Mucosa of gallbladder (tissue), 1 donor: ENCODE measurements at places on chromosomes 16 and 17. TPM values are rescaled to one million over a fixed set of nuclear protein-coding genes. Genes with fewer than 3 reads are reported as not detected.

Gene PRDM7
- total RNA-seq: not detected

Gene C17orf100
- 3.3 TPM for total RNA-seq

Gene TAT
- total RNA-seq: 2.5 TPM

Gene VAT1L
- total RNA-seq: 12.2 TPM

Gene GPRC5C
- 148 TPM for total RNA-seq

Gene ORC6
- 2.2 TPM for total RNA-seq

Gene NGFR
- 10.3 TPM for total RNA-seq

- DNase-seq: no peak
Measured at GRCh38 chr17:78747488-78747887, 34.6 kb downstream of the CYTH1 start.

- DNase-seq: no peak
Measured at GRCh38 chr16:78024159-78024558, 1.8 kb downstream of the CLEC3A start.

DNA sequence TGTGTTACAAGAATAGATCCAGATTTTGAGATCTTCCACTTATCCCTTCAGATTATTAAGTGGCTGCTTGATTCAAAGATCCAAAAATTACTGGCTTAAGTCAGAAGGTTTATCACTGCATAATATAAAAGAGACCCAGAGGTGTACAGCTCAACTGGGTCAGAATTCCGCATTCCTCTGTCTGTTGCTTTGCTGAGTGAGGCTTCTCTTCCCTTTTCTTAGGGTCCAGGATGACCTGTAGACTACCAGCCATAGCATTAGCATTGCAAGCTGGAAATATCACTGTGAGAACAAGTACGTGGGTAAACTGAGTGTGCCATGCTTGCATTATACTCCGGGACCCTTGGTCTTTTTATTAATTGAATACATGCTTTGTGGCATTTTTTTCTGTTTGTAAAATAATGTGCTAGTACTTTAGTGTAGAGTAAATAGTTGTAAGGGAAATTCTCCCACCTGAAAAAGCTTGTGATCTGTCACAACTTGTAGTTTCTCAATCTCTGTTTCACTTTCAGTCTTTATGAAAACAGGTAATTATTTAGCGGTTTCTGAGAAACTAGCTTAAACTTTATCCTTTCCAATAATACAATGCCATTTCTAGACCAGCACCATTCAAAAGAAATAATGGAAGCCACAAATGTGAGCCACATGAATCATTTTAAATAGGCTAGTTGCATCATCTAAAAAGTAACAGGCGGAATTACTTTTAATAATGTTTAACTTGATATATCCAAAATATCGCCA lies 61.6 kb downstream of the TNRC6C start:
- DNase-seq: no peak

DNA sequence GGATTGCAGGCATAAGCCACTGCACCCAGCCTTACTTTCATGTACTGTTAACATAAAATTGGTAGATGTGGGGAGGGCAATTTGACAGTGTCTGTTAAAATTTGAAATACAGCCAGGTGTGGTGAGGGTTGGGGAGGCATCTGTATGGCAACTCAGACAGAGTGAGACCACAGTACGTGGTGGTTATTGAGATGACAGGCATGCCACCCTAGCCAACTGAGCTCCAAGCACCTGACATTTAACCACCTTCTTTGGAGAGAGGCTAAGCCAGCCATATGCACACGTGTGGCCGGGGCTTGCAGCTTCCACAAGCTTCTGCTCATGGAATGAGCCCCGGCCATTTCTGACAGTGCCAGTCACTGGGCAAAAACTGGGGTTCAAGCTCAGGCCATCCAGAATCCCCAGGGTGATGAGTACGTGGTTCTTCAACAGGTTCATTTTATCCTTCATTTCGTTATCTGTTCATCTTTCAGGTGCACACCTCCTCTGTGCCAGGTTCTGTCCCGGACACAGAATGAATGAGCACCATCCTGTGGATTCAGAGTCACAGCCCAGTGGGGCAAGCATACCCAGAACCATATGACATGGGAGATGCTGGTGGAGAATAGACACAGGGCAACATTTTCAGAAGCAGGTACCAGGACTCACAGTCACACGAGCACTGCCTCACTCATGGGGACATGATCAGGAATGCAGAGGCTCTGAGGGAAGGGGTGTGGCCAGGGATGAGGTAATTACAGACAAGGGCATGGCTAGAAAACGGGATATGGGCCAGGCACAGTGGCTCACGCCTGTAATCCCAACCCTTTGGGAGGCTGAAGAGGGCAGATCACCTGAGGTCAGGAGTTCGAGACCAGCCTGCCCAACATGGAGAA lies 36.2 kb downstream of the C16orf82 start:
- no peak for DNase-seq

DNA sequence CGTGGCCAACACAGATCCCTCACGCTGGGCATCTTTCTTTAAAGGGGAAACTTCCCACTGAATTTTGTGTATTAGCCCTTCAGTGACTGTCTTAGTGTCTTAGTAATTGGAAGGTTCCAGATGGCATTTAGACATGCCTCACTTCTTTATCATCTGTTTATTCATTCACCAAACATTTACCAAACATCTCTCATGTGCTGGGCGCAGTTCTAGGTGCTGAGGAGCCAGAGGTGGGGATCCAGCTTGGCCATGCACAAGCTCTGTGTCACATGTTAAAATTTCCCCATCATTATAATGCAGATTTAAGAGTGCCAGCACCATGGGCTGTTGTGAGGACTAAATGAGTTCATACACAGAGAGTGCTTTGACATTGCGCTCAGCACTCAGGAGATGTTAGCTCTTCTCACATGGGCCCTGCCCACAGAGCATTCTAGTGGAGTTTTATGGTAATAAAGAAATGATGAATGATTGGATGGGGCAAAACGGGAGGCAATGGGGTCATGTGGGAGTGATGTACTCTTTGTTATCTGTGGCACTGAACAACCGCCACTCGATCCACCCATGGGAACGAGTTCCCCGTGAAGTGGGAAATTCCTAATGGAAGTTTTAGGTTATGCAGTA lies 119.7 kb downstream of the SNX29 start:
- DNase-seq: no peak

- DNase-seq: peak; percentile 19
Measured at GRCh38 chr16:49652456-49653172, 203.3 kb downstream of the ZNF423 start.

- peak; percentile 21 for DNase-seq
Measured at GRCh38 chr16:31350275-31351005, 4.5 kb upstream of the ITGAX start.

- DNase-seq: no peak
Measured at GRCh38 chr17:180381-181244, 837 bp downstream of the DOC2B start.

GRCh38 chr17:39230361-39230760 lies 4.6 kb upstream of the STAC2 start:
- DNase-seq: no peak

GRCh38 chr17:4808378-4808767 lies 1.4 kb downstream of the PLD2 start:
- peak; percentile 35 for DNase-seq

GRCh38 chr17:4175921-4176807 lies 33.2 kb downstream of the CYB5D2 start:
- DNase-seq: no peak

DNA sequence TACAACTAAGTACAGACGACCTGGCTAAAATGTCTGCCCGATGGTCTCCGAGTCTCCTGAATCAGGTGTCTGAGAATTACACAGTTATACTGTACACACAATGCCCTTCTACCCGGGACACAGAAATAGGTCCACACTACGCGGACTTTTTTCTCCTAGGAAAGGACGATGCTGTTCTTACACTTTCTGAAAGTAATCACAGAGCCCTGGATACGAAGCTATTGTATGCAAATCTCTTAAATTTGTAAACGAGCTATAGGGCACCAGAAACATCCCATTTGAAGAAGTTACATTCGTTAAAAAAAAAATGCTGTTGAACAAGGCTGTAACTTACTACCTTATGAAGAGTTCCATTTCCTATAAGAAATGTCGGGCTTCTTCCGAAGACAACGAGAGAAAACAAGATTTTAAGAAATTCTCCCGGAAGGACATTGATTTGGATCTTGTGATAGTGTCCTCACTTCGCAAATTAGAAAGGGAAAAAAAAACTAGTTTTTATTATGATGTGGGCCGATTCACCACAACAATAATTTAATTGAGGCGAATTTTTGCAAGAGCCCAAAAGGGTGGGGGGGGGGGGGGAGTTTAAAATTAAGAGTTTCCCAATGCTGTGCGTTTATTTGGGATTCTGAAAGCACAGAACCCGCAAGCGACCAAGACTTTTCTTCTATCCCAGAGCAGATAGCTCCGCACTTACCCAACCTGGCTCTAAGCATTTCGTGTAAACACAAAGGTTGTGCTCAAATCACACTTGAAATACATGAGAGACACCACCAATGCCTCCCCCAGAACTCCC lies 1.5 kb upstream of the SOX9 start:
- no peak for DNase-seq

- DNase-seq: no peak
Measured at GRCh38 chr16:1363501-1364041, 11.8 kb downstream of the GNPTG start.

DNA sequence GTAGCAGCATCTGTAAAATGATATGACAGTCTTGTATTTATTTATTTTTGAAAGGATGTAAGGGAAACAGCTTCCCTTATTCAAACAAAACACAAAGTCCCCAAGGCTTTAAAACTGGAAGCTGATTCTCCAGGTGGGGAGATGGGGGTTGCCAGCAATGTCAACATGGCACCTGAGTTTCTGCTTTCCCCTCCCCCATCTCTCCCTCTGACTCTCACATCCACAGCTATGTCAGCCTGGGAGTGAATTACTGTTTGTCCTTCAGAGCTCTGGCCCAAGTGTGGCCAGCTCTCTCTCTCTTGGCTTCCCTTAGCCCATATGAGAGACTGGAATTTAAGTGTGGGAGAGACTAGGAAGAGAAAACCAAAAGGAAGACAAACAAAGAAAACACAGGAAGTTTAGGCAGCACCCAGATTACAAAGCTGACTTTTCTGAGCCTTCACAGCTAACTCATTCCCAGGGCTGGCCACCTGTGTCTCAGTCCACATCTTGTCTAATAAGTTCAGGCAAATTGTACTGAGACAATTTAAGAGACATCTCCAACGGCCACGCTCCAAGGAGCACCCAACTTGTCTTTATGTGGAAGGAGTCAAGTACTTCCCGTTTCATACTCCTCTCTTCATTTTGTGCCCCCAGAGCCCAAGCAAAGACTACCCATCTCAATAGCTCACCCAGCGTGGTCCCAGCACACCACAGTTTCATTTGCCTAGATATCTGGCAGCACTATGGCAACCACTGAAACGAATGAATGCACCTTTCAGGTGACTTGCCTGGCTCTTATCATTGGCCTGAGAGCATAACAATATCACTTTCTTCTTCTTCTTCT lies 69.2 kb downstream of the SOX9 start:
- DNase-seq: no peak

DNA sequence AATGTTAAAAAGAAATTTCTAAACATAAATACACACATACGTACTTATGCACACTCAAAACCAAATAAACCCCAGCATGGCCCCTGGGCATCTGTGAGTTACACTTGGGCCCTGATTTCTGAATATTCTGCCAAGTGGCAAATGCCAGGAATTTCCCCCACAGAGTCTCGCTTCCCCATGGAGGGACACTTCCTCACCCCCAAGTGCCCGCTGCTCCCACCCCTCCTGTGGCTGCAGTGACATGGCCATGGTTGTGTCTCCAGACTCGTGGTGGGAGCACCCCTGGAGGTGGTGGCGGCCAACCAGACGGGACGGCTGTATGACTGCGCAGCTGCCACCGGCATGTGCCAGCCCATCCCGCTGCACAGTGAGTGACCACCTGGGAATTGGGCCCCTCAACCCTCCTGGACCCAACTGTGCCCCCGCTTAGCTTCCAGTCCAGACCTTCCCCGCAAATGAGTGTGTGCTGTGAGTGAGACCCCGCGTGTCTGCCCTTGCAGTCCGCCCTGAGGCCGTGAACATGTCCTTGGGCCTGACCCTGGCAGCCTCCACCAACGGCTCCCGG lies 4.0 kb downstream of the ITGAD start:
- DNase-seq: no peak

DNA sequence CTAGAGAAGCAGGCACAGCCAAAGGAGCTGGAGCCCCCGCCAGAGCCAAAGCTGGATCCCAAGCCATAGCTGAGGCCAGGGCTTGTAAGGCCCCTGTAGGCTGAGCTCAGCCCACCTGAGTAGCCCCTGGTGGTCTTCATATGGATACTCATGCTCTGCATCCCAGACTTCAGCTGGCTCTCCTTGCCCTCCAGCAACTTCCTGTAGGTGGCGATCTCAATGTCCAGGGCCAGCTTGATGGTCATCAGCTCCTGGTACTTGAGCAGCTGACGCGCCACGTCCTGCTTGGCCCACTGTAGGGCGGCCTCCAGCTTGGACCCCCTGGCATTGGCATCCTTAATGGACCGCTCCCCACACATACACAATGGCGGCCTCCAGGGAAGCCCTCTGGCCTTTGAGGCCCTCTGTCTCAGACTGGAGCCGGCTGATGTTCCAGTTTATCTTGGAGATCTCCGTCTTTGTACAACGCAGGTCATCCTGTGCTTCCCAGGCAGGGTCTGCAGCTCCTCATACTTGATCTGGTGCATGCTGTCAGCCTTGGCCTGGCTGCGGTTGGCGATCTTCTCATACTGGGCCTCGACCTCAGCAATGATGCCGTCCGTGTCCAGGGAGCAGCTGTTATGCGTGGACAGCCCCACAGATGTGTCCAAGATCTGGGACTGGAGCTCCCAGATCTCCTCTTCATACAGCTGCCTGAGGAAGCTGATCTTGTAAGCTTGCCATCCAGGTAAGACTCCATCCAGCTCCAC lies 28.9 kb downstream of the IKZF3 start:
- no peak for DNase-seq

DNA sequence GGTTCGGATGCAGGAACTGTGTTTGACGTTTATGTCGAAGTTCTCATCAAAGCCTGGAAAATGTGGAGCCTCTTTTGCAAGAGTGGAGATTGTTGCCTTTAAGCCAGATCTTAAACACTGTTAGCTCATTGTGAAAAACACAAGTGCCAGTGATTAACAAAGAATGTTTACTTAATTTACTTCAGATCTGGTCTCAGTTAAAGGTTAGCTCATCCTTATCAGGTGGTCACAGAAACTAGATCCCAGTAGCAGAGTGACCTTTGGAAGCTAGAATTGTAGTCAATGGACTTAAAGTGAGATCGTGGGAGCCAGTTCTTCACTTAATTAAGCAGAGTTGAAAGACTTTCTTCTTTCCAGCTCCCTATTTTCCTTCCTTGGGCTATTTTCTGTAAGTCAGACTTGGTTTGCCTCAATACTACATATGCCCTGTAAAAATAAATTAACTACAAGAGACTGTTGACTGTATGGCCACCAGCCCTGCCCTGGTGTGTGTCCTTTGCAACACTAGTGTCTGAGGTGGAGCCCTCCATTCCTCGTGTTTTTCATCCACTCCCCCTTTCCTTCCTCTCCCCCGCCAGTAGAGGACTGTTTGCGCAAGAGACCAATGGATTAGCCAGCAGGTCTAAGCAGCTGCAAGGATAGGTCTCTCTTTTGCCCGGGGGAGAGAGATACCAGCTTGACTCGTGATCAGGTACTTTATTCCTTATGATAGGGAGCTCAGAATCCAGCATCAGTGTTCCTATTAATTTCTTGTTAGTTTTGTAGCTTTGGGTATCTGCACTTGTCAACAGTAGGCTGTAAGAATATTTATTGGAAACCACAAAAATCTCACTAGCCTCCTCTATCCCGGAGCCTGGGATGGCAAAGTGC lies 20.2 kb downstream of the FBXO39 start:
- DNase-seq: no peak
